HS-27A (cell line): ENCODE measurements at places on chromosomes 3 and 15.

GRCh38 chr3:152430223-152431002, 161.7 kb downstream of the MBNL1 start:
- DNase-seq, result no peak

DNA sequence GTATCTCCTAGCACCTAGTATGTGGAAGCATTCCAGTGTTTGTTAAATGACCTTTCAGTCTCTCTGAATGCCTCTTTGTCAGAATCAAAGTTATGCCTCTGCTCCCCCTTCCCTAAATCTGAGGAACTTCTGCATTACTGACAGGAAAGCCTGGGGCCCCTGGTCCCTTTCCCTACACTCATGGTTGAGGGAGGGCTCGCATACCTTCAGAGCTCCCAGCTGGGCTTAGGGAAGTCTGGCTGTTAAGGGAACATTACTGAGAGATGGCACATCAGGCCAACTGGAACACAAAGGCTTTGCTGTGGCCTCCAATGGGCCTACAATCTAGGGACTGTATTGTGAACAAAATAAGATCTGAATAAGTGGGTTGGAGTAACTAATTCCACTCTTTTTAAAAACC, 10.3 kb downstream of the PKM start:
- DNase-seq, result no peak

DNA sequence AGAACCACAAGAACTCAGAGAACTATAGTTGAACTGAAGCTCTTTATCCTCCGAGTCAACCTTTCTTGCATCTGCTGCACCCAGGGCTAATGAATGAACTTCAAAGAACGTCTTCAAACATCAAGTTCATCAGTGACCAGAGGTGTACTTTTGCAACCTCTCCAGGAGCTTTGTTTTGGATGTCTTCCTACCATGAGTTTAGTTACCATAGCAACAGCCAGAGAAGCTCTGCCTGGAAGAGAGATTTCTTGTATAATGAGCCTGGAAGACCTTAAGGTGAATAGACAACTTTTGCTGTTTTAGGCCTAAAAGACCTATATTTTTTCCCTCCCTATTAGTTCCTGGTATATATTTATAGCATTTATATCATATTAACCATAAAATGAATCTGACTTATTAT, 9.1 kb downstream of the ACTC1 start:
- no peak for DNase-seq

GRCh38 chr15:81292523-81293001, 31.4 kb downstream of the STARD5 start:
- no peak for DNase-seq

GRCh38 chr3:4812591-4812990, 166.6 kb upstream of the BHLHE40 start:
- no peak for DNase-seq

DNA sequence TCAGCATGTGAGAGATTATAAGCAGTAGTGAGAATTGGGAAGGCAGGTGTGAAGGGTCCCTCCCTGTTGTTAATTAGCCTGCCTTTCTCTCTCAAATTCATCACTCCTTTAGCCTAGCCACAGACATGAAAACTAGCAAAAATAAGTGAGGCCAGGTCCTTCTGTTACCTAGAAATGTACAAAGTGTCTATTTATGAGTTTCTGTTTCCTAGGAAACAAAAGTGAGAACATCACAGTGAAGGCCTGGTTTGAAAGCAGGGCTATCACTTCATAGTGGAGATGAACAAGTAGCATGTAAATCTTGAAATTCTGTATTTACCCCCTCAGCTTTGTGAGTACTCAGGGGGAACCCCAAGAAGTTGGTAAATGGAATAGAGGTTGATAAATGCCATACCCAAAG, 78.2 kb upstream of the UMPS start:
- no peak for DNase-seq

- no peak for DNase-seq
These were observed 567.6 kb upstream of the ARPP21 start for GRCh38 chr3:35071772-35072171.

GRCh38 chr3:111932946-111933345, 45.9 kb upstream of the ABHD10 start:
- DNase-seq, result no peak

GRCh38 chr3:142022381-142022780, 127.0 kb downstream of the TFDP2 start:
- DNase-seq, result no peak

GRCh38 chr3:64687781-64688604, at the start of gene ADAMTS9:
TSS of gene ADAMTS9 (minus strand) at chr3:64688000. CDS start at chr3:64687657, 343 bp downstream.
- no peak for DNase-seq

GRCh38 chr3:144033240-144033589, 61.6 kb downstream of the DIPK2A start:
- DNase-seq, result no peak

DNA sequence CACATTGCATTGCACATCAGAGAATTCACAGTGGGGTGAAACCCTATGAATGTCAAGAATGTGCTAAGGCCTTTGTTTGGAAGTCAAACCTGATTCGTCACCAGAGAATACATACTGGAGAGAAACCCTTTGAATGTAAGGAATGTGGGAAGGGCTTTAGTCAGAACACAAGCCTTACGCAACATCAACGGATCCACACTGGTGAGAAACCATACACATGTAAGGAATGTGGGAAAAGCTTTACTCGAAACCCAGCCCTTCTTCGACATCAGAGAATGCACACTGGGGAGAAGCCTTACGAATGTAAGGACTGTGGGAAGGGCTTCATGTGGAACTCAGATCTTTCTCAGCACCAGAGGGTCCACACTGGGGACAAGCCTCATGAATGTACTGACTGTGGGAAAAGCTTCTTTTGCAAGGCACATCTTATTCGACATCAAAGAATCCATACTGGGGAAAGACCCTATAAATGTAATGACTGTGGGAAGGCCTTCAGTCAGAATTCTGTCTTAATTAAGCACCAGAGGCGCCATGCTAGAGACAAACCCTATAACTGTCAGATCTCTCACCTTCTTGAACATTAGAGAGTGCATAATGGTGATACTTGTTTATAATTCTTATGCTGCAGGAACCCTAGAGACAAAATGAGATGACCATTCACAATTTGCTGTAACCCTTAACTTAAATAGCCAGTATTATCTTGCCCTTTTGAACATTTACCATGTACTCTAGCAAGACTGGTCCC, 9.0 kb downstream of the ZNF662 start:
- no peak for DNase-seq
